ENCODE measurements at places on chromosomes 1 and 21. TPM values are rescaled to one million over a fixed set of nuclear protein-coding genes. Genes with fewer than 3 reads are reported as not detected.

DNA sequence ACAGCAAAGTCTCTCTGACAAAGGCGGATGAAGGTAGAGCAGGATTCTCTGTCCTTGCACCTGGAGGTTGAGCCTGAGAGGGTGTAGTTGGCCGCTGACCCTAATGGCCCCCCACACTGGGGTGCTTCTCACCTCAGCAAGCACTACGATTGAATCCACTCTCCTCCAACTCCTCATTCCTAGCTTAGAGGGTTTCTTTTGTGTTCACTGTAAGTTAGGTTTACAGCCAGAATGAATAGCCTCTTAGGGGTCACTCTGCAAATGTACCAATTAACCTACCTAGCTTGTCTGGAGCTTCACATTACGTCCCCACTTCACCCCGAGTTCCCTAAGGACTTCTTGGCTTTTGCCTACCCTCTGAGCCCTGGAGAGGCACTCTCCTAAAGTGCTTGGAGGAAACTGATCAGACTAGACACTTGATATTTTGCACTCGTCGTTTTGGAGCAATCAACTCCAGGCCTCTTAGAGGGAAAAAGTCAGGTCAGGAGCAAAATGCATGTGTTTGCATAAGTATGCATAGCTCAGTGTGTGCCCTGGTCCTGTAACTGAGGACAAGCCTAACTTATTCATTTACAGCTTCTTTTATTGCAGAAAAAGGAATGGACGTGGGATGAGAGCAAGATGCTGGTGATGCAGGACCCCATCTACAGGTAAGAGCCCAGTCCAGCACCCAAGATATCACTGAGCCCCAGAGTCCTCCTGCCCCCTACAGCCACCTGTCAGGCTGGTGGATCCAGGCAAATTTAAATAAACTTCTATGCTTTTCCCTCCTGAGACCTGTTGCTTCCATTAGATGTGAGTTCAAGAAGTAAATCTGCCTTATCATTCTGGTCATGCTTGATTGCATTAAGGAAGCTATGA, 76.4 kb downstream of the SPATA46 start:
- no peak for DNase-seq

DNA sequence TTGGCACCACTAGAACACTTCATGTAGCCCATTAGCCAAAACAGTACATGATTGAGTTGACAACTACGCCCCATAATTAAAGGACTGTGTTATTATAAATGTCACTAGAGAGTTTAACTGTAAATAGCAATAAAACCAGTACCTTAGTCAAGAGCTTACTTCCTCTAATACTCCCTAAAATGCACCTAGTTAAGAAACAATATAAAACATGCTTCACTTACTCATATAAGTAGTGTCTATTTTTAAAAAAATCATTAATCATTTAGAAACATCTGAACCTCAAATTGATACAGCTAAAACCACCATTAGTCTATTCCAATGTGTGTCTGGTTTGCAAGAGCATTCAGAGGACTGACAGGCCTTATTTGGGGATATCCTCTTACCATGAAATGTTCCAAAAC, 25.3 kb downstream of the PTP4A2 start:
- no peak for DNase-seq

DNA sequence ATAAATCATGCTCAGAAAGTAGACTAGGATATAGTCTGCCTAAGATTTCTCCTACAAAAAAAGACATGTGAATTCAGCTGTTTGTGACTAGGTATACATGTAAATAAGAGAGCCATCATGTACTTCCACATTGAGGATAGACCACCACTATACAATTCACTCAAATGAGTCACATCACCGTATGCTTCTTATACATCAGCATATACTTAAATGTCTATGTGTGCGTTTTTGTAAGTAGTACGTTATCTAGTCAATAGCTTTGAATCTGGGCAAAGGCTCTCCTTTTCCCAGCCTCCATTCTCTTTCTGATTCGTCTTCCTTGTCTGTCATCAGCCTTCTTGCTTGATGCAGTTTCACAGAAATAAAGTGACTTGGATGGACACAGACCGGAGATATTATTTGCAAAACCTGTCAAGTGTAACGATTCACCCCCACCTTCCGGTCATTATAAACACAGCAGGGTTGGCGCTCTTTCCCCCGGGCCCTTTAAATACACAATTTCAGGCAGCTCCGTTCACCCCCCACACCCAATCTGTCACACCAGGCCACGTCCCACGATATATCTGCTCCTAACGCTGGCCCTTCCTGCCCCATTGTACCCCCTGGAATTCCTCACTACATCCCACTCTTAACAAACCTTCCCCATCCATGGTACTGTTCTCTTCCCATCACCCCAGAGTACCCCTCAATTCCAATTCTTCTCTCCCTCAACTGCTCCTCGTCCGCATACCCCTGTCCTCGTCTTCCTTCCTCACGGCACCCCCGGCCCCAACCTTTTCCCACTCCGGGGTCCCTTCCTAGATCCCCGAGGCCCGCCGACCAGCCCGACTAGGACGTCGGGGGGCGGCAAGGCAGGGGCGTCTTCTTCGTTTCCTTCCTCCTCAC, 636 bp downstream of the VAMP4 start:
- DNase-seq = no peak

GRCh38 chr21:30168086-30168485, 1.5 kb upstream of the CLDN17 start:
- DNase-seq = no peak

GRCh38 chr1:26148887-26149286, 10.0 kb upstream of the FAM110D start:
- no peak for DNase-seq

DNA sequence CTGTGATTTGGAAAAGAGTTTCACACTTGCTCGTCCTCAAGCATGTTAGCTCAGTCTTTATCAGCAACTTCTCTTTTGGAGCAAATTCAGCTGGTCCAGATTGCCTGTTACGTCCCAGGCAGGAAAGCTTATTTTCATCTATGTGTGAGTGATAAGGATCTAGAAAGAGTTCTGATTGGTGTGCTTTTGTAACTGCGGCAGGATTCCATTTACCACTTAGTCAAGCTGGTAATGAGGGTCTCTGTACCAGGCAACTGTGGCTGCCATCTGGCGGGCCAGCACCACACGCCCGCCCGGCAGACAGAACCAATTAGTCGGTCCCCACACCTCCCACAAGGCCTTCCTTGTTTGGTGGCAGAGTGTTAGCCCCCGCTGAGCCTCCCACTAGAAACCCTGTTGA, 21.0 kb downstream of the C1orf87 start:
- DNase-seq = no peak

GRCh38 chr1:27027575-27028250, 15.1 kb upstream of the TENT5B start:
- DNase-seq = no peak

The SEMA6C gene
- 22.7 TPM for polyA plus RNA-seq

DNA sequence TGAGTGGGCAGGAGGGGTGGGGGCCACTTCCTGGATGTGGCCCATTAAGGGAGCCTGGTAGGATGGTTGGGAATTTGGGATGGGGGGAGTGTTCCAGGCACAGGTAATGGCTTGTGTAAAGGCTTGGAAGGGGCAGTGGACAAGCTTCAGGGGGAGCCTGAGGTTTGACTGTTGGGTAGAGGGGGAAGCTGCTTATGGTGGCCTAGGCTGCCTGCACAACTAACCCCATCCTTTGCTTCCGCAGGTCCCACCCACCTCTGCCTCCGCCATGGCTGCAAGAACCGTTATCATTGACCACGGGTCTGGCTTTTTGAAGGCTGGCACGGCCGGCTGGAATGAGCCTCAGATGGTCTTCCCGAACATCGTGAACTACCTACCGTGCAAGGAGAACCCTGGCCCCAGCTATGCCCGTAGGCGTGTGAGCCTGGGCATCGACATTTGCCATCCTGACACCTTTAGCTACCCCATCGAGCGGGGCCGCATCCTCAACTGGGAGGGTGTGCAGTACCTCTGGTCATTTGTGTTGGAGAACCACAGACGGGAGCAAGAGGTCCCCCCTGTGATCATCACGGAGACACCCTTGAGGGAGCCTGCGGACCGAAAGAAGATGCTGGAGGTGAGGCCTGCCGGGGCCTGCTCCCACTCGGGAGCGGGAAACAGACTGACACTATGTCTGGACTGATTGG, 67.8 kb downstream of the ACTL8 start:
- DNase-seq = no peak

- no peak for DNase-seq
Observed at GRCh38 chr1:162367772-162368171, 8.9 kb downstream of the SPATA46 start.

The EDN2 gene
- 0.32 TPM for polyA plus RNA-seq

GRCh38 chr1:245074898-245075297, 79.9 kb upstream of the KIF26B start:
- DNase-seq = no peak

The FNDC7 gene
- polyA plus RNA-seq = 0.09 TPM

DNA sequence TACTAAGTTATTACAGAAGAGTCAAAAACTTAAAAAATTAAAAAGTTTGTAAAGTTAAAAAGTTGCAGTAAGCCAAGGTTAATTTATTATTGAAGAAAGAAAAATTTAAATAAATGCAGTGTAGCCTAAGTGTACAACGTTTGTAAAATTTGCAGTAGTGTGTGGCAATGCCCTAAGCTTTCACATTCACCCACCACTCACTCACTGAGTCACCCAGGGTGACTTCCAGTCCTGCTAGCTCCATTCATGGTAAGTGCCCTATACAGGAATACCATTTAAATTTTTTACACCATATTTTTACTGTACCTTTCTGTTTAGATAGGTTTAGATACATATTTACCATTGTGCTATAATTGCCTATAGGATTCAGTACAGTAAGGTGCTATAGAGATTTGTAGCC, 88.6 kb downstream of the CTH start:
- no peak for DNase-seq

The SPRR2A gene
- polyA plus RNA-seq = not detected

The RNU1-3 gene
- 145 TPM for polyA plus RNA-seq

- no peak for DNase-seq
Observed at GRCh38 chr1:102790997-102791396, 317.3 kb downstream of the COL11A1 start.

The ZMYND12 gene
- polyA plus RNA-seq = 0.38 TPM

The ESPN gene
- polyA plus RNA-seq = 13.4 TPM

DNA sequence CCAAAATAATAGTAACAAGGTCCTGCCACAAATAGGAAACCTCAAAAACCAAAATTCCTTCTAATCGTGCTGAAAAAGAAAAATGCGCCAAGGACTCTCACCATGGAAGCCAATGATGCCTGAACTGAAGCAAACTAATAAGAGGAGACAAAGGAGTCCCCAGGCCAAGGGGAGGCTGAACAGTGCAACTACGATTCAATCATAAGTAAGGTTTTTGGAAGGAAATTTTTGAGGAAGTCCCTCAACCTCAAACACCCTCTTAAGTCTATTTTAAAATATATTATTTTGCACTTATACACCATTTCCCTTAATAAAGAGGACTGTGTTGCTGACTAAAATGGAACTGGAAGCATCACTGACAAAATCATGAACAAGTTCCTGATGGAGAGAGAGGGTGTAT, 1.7 kb upstream of the ARHGAP29 start:
- no peak for DNase-seq

The DRAXIN gene
- polyA plus RNA-seq = 4.6 TPM

The HLX gene
- 0.17 TPM for polyA plus RNA-seq

The CENPF gene
- 13.7 TPM for polyA plus RNA-seq

The CDA gene
- 11.3 TPM for polyA plus RNA-seq
